Left forelimb (tissue), 1 donor: ENCODE measurements at places on chromosomes 2 and 18.

DNA sequence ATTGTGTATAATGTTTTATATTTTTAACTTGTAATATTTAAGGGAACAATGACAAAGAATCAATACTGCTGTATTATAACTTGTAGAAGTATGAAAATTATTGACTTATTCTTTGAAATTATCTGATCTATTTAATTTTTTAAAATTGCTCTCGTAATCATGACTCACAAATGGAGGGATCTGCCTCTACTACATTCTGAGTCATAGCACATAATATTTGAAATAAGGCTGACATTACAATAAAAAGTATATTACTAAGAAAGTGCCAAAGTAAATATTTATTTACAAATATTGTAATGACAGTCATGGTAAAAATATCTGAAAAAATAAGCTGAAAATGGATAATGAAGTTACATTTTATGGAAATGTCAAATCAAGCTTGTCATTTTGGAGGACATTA lies 1144.6 kb upstream of the CDH2 start:
- DNase-seq = no peak

GRCh38 chr2:11344342-11344955 lies at the start of gene ROCK2:
ROCK2 (minus strand) TSS chr2:11344636; CDS start chr2:11344136, 500 bp downstream.
- peak; percentile 96 for DNase-seq

- DNase-seq = no peak
Observed at GRCh38 chr18:34957864-34958259, 83.4 kb upstream of the MAPRE2 start.

DNA sequence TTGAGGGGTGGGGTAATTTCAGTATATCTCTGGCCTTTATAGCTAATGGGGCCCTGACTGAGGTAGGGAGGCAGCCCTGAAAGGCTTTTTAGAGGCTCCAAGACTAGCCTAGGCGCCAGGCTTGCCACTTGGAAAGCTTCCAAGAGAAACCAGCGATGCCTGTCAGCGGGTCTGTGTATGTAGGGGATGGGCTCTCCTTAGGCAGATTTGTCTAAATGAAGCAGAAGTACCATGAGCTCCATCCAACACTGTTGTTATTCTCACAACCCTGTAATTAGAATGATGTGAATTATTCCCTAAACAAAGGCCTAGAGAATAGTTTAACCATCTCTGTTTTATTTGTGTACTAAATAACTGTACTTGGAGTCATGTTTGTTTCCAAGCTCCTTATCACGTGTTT lies 138.1 kb downstream of the B3GNT2 start:
- DNase-seq = no peak

GRCh38 chr2:183606718-183607085 lies 482.5 kb downstream of the NUP35 start:
- no peak for DNase-seq

DNA sequence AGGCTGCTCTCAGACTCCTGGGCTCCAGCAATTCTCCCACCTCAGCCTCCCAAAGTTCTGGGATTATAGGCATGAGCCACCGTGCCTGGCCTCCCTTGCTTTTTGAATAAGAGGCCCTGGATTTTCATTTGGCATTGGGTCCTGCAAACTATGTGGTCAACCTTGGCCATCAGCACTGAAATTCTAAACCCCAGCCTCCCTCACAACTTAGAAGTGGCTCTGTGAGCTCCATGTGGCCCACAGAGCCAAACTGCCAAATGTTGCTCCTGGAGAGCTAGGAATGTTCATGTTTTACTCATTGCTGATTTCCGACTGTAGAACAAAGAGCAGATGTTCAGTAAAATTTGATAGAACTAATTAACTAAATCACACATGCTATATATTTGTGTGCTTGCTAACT lies 210.6 kb upstream of the AGAP1 start:
- DNase-seq = no peak

GRCh38 chr2:120233292-120233691 lies 10.1 kb upstream of the TMEM185B start:
- no peak for DNase-seq

DNA sequence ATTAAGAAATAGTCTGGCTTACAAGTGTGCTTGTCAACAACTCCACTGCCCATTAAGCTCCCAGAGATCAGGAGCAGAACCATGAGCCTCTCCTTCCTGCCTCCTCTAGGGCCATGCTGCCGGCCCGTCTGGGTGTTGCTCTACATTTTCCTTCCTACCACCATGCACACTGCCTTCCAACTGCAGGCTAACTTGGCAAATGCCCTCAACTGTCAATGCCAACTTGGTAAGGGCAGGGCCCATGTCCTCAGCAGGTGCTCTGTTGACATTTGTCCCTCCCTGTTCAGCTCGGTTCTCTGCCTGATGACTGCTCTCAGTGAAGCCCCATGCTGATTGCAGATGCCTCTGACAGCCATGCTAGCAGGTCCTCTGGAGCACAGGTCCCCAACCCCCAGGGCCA lies 345.2 kb downstream of the ALK start:
- no peak for DNase-seq

DNA sequence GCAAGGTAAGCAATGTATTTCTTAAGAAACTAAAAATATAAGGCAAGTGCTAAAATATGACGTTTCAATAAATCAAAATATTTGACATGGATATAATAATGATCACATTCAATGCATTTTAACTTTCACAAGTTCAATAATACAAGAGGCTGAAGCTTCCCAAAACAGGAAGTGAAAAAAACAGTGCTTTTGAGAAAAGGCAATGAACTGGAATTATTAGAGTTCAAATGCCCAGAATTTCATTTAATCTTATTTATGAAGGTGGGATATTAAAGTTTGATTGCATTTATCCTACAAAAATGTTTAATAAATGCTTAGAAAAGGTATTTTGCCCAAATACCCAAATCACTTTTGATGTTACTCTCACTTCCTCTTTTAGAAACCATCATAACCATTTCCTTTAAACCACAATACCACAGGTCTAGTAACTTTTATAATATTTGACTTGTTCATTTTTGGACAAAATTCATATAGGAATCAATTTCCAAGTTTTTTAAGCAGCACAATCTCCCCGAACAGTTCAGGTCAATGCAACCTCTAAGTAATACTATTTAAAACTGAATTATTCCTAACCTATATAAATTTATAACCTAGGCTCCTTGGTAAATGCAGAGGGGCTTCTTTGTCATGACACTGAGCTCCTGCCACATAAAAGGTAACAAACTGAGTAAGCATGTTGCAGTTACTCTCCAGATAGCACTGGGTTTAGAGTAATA lies 2.1 kb downstream of the NCKAP1 start:
- no peak for DNase-seq

GRCh38 chr18:21703241-21703820 lies 1.2 kb downstream of the ABHD3 start:
- peak; percentile 73 for DNase-seq

GRCh38 chr18:13028869-13029268 lies 37.7 kb downstream of the CEP192 start:
- DNase-seq = no peak

- DNase-seq = no peak
Observed at GRCh38 chr18:61157451-61157850, 175.8 kb upstream of the CDH20 start.

DNA sequence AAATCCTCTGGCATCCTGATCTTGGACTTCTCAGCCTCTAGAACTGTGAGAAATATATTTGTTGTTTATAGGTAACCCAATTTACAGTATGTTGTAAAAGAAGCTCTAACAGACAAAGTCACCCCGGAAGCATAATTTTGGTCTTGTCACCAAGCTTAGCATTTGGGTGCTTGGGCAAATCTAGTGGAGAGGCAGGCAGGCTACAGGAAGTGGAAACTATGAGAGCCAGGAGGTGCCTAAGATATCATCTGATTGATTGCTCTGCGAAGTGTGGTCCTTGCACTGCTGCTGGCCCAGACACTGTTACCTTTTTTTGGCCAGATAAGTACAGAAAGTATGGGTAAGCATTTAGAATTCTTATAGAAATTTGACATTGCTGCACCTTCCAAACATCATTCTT lies 102.9 kb downstream of the CDC42EP3 start:
- DNase-seq = no peak

GRCh38 chr18:14098428-14098827 lies 33.8 kb downstream of the ZNF519 start:
- DNase-seq = no peak

GRCh38 chr2:120313695-120314615 lies 32.0 kb upstream of the INHBB start:
- DNase-seq = no peak

DNA sequence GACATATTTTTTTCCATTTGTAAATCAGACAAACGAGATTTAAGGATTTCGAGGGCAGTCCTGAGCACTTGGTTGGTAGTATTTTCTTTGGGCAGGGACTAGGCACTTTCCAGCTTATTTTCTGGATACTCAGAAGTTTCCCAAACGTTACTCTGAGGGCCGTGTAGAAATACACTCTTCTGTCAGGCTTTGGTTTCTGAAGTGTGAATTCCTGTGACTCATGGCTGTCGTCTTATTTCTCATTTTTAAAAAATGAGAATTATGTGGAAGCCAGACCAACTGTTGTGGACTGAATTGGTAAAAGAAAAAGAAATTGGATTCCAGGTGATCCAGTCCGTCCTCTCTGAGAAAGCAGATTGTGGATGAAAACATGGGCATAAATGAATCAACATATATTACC lies 658.6 kb upstream of the FANCL start:
- DNase-seq = no peak

DNA sequence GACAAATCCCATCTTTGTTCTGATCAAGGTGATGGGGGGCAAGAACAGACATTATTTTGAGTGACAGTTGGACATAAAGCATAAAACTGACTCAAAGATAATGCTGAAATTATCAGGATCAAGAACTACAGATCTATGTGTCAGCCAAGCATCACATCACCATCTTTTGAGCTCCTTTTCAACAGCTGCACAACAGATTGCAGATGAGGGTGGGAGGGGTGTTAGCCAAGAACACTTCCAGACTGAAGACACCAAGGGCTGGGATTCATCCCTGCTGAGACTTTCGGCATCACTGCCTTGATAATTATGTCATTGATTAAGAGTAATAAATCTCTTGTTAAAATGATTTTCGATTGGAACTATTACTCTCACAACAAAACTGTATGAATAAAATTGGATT lies 191.5 kb upstream of the NETO1 start:
- no peak for DNase-seq

DNA sequence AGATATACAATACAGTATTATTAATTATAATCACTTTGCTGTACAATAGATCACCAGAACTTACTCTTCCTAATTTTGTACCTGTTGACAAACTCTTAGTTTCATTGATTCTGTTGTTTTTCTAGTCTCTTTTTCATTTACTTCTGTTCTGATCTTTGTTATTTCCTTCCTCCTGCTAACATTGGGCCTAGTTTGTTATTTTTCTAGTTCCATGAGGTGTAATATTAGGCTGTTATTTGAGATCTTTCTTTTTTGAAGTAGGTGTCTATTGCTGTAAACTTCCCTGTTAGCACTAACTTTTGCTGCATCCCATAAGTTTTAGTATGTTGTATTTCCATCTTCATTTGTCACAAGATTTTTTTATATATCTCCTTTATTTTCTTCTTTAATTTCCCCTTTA lies 55.1 kb downstream of the LIMS1 start:
- no peak for DNase-seq

GRCh38 chr18:42977982-42978637 lies 137.4 kb downstream of the RIT2 start:
- DNase-seq = no peak

DNA sequence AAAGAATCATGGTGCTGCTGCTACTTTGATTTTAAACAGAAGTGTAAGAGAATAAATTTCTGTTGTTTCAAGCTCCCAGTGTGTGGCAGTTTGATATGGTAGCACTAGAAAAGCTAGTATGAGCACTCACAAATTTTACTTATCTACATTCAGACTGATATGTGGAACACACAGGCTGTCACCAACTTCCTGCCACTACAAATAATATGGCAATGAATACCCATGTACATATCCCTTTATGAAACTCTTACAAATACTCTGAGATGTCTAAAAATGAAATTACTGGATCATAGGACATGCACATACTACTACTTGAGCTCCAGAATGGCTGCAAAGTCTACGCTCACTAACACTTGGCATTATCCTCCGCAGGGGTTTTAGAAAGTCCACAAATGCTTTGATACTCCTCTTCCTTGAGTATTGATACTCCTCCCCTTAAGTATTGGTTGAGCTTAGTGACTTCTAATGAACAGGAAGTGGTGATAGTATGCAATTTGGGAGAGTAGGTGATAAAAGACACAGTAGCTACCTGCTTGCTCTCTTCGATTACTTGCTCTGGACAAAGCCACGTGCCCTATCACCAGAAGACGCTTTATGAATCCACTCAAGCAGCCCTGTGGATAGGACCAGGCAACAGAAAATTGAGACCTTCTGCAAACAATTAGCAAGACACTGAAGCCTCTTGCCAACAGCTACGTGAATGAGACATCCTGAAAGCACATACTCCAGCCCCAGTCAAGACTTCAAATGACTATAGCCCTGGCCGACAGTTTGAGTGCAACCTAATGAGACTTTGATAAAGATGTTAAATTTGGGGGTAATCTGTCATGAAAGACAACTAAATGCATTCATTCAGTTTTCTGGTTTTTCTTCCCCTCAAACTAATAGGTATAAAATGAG lies 35.4 kb downstream of the FBXO11 start:
- no peak for DNase-seq

GRCh38 chr18:62720048-62720447 lies 4.7 kb downstream of the PHLPP1 start:
- no peak for DNase-seq

GRCh38 chr2:26185954-26186770 lies 13.3 kb downstream of the GAREM2 start:
- DNase-seq = no peak

DNA sequence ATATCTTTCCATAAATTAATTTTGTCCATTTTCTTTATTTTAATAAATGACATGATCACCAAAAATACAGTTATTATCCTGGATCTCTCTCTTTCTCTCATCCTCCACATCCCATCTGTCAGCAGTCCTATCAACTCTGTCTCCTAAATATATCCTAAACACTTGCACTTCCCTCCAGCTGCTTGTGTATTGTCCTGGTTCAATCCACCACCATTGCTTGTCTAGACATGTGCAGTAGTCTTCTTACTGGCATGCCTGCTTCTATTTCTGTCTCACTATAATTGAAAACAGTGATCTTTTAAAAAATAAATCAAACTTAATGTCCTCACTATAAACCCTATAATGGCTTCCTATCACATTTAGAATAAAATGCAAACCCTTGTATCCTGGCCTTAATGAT lies 2168.6 kb upstream of the PIK3C3 start:
- DNase-seq = no peak

DNA sequence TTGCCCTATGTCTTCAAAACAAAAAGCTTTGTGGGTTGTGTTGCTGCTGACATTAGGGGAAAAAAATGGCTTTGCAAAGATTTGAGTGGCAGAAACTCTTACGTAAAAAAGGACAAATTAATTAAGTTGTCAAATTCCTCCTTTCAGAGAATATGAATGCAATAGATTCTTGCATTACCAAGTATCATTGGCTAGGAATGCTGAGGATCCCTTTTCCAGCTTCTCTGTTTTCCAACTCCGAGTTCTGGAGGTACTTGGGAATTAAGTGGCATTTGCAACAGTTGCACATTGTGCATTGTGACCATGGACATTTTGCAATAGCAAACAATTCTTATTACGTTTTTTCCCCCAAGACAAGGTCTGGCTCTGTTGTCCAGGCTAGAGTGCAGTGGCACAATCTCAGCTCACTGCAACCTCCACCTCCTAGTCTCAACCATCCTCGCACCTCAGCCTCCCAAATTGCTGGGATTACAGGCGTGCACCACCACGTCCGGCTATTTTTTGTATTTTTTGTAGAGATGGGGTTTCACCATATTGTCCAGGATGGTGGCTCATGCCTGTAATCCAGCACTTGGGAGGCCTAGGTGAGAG lies 29.9 kb upstream of the PPP1CB start:
- DNase-seq = no peak
